ENCODE measurements at places on chromosomes 13 and 19. TPM values are rescaled to one million over a fixed set of nuclear protein-coding genes. Genes with fewer than 3 reads are reported as not detected.
A peak's percentile ranks its signal among the peaks of the same experiment; 100 is the strongest.

DNA sequence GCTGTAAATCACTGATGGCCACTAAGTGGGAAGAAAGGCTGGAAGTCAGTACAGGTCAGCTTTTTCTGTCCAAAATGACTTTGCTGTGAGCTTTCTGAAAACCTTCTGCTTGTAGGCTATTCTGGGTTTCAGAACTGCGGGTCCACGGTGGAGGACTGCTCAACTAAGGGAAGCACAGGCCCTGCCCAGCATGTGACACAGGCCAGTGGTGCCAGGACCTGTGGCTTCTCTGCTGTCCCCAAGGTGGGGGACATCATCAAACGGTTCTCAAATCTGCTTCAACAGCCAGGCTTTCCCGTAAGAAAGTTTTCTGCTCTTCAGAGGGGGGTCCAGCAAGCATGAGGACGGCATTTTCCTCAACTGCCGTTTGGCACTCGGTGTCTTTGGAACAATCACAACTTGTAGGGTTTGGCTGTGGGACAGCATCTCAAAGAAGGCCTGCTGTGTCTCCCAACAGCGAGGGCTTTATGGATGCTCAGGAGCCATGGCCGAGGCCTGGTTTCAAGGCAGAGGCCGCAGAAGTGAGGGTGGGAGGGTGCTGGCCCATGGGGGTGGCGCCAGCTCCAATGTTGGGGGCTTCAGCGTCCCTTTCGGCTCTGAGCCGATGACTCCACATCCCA lies 3.8 kb downstream of the SGTA start:
- H3K4me1 ChIP-seq: peaks cover 67% of the 10 kb centered on the region
- H3K27me3 ChIP-seq: no peaks in the 10 kb centered on the region
- no peak overlapping the region for H3K4me3 ChIP-seq

DNA sequence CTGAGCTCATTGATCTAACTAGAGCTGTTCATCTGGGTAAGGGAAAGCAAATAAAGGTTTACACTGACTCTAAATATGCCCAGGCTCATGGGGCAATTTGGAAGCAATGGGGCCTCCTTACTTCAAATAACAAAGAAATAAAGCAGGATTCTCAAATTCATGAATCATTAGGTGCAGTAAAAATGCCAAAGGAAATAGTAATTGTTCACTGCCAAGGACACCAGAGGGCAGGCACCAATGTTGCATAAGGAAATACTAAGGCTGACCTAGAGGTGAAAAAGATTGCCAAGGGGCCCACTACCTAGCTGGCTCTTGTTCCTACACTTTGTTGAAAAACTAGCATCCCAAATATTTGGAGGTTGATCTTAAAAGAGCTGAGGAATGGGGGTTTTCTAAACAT lies 1686.7 kb upstream of the MIR17HG start:
- no peaks in the 10 kb centered on the region for H3K4me1 ChIP-seq
- H3K4me3 ChIP-seq: no peak overlapping the region
- H3K27ac ChIP-seq: no peak overlapping the region
- no peak for DNase-seq

- peaks cover 41% of the 10 kb centered on the region for H3K4me1 ChIP-seq
- H3K4me3 ChIP-seq: peak overlapping the region; percentile 32
- DNase-seq: no peak
- no peaks in the 10 kb centered on the region for H3K27me3 ChIP-seq
- H3K27ac ChIP-seq: peak overlapping the region; percentile 67
These were observed 43.6 kb downstream of the PHF11 start for GRCh38 chr13:49539313-49539712.

- no peak overlapping the region for H3K4me3 ChIP-seq
- no peaks in the 10 kb centered on the region for H3K27me3 ChIP-seq
- H3K27ac ChIP-seq: no peak overlapping the region
- H3K4me1 ChIP-seq: no peaks in the 10 kb centered on the region
These were observed 313.3 kb downstream of the LIG4 start for GRCh38 chr13:107901996-107902562.

DNA sequence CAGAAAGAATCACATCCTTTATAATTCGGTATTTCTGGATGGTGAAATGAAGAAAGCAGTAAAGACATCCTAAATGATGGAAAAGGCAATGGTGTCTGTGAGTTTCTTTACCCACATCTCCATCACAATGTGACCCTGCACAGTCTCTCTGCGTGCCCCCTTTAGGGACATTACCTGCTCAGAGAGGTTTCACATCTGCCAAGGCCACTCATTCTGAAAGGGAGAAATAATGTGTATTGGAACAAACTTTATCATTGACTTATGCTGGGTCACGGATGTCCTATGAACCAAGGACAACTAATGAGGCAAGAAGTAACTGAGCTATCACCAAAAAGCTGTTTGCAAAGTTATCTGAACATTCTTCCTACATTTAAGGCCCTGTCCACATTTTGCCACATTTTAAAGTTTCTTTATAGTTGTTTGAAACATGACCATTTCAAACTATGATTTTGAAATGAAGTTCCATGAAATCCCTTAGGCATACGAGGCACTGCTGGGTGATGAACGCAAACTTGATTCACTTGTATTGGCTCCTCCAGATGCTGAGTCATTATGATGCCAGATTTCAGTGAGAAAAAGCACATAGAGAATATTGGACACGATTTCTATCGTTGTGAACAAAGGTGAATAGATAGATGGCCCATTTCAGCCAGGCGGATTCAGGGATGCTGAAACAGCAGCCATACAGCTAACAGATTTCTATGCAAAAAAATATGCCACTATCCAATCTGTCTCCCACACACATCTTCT lies 63.5 kb upstream of the HMGB1 start:
- no peaks in the 10 kb centered on the region for H3K36me3 ChIP-seq
- H3K27me3 ChIP-seq: no peaks in the 10 kb centered on the region
- H3K27ac ChIP-seq: no peak overlapping the region
- no peak overlapping the region for H3K4me3 ChIP-seq
- DNase-seq: no peak
- no peaks in the 10 kb centered on the region for H3K4me1 ChIP-seq

- H3K36me3 ChIP-seq: no peaks in the 10 kb centered on the region
- H3K27me3 ChIP-seq: peaks cover 37% of the 10 kb centered on the region
- DNase-seq: no peak
- H3K27ac ChIP-seq: no peak overlapping the region
- H3K4me1 ChIP-seq: peaks cover 27% of the 10 kb centered on the region
These were observed 808 bp downstream of the SLITRK5 start for GRCh38 chr13:87671753-87672605.

DNA sequence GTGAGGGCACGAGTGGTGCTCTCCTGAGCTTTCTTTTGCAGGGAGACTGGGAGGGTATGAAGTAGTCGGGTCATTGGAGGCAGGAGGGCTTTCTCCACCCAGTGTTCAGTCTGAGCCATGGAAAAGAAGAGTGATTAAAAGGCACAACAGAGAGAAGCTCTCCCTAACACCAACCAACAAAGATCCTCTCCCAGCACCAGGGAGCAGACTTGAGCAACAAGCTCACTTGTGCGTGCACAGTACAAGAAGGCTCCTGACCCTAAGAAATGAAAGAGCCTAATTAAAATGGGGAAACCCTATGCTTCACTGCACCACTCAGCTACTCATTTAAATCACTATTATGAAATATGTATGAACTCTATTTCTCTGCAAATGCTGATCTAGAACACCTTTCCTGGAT lies 276.3 kb upstream of the SOX21 start:
- DNase-seq: no peak
- no peak overlapping the region for H3K27ac ChIP-seq
- H3K27me3 ChIP-seq: peaks cover 3% of the 10 kb centered on the region
- no peaks in the 10 kb centered on the region for H3K36me3 ChIP-seq
- H3K4me3 ChIP-seq: no peak overlapping the region

GRCh38 chr13:63249411-63250187 lies 1834.0 kb upstream of the PCDH20 start:
- H3K27ac ChIP-seq: no peak overlapping the region
- no peak for DNase-seq
- H3K4me1 ChIP-seq: no peaks in the 10 kb centered on the region

- H3K27ac ChIP-seq: no peak overlapping the region
- H3K4me1 ChIP-seq: no peaks in the 10 kb centered on the region
- peaks cover 7% of the 10 kb centered on the region for H3K27me3 ChIP-seq
- no peak overlapping the region for H3K4me3 ChIP-seq
- no peak for DNase-seq
- H3K36me3 ChIP-seq: no peaks in the 10 kb centered on the region
These were observed 30.9 kb upstream of the PSG9 start for GRCh38 chr19:43300206-43300605.

DNA sequence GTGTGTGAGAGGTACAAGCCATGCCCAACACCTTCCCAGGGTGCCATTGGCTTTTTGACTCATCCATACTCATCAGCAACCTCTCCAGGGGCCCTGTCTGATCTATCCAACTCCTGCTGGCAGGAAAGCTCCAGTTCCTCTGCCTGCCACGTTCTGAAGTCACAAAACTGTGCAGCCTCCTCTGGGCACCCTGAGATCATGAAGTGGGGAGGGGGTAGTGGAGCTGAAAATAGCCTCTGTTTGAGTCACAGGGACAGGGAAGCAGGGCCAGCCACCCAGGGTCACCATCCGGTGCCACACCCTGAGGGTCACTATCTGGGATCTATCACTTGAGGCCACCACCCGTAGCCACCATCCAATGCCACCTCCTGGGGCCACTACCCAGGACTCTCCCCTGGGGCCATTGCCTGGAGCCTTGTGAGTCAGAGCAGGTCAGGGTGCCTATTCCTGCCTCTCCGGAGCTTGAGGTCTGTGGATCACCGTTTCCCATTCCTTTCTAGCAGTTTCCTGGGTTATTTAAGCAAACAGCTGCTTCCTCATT lies 172.1 kb downstream of the NUFIP1 start:
- no peaks in the 10 kb centered on the region for H3K36me3 ChIP-seq
- H3K4me3 ChIP-seq: no peak overlapping the region
- no peak for DNase-seq

- H3K36me3 ChIP-seq: peaks cover 42% of the 10 kb centered on the region
- peaks cover 7% of the 10 kb centered on the region for H3K4me1 ChIP-seq
These were observed 6.6 kb upstream of the PRR19 start for GRCh38 chr19:42295342-42295741.

GRCh38 chr13:22285867-22286266 lies 615.0 kb downstream of the FGF9 start:
- no peak for DNase-seq
- no peaks in the 10 kb centered on the region for H3K36me3 ChIP-seq
- peaks cover 18% of the 10 kb centered on the region for H3K4me1 ChIP-seq

GRCh38 chr13:77980592-77980991 lies 62.0 kb upstream of the EDNRB start:
- H3K36me3 ChIP-seq: no peaks in the 10 kb centered on the region
- H3K4me3 ChIP-seq: no peak overlapping the region
- DNase-seq: no peak

DNA sequence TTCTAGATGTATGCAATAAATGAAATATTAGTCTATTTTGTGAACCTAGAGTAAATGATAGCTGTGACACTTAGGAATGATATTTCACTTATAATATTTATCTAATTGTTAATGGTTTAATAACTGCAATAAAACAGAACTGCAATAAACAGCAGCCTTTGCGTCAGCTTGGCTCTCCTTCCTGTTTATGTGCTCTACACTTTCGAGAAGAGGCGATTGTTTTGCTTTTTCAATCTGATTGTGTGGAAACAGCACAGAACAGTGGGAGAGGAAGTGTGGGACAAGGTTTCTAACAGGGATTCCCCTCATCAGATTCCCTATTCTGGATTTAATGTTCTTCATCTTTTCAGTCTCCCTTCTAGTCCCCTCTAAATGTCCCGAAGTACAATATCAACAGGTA lies 17.3 kb upstream of the TRPC4 start:
- no peak overlapping the region for H3K4me3 ChIP-seq
- no peaks in the 10 kb centered on the region for H3K4me1 ChIP-seq
- H3K27me3 ChIP-seq: no peaks in the 10 kb centered on the region
- H3K36me3 ChIP-seq: no peaks in the 10 kb centered on the region
- no peak overlapping the region for H3K27ac ChIP-seq
- DNase-seq: no peak

GRCh38 chr13:51222686-51223559 lies 725 bp downstream of the FAM124A start:
- no peak overlapping the region for H3K27ac ChIP-seq
- peak overlapping the region; percentile 66 for H3K4me3 ChIP-seq
- H3K27me3 ChIP-seq: peaks cover 46% of the 10 kb centered on the region
- DNase-seq: peak; percentile 29
- peaks cover 7% of the 10 kb centered on the region for H3K4me1 ChIP-seq

DNA sequence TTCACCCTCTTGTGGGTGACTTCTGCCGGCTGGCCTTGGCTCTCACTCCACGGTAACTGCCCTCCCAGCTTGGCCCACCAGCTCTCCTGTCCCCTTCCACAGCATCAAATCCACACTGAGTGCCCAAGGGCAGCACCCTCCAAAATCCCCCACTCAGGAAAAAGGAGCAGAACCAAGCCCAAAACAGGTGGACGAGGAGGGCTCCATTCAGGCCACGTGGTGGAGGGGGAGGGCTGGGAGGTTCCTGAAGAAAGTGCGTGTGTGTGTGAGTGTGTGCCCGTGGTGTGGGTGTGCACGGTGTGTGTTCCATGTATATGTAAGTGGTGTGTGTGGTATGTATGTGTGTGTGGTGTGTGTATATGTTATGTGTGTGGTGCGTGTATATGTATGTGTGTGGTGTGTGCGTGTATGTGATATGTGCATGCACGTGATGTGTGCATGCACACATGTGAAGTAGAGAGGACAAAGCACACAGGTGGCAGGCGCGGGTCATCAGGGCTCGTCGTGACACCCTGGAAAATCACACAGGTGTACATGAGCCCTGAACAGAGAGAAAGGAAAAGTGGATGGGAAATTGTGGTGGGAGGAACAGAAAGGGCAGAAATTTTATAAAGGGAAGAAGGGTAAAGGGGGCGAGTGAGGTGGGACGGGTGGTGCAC lies 76.9 kb downstream of the COL4A1 start:
- H3K27me3 ChIP-seq: peaks cover 13% of the 10 kb centered on the region
- no peaks in the 10 kb centered on the region for H3K36me3 ChIP-seq
- no peak for DNase-seq
- H3K27ac ChIP-seq: no peak overlapping the region
- no peaks in the 10 kb centered on the region for H3K4me1 ChIP-seq
- no peak overlapping the region for H3K4me3 ChIP-seq

DNA sequence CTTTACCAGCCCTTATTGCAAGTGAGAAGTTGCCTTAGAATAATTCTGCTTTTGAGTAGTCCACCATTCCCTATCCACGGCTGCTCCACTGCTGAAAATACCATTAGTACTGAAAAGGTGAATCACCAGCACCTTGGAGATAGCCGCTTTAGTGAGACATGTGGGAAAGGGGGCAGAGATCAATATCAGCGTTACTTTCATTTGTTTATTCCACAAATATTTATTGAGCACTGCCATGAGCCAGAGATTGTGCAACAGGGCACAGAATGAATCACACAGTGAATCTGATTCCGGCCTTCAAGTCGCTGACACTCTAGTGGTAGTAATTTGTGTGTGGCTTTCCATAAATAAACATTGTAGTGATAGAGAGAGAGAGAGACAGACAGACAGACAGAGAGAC lies 31.5 kb upstream of the MYO16 start:
- H3K36me3 ChIP-seq: no peaks in the 10 kb centered on the region
- no peaks in the 10 kb centered on the region for H3K27me3 ChIP-seq
- H3K4me3 ChIP-seq: no peak overlapping the region
- DNase-seq: no peak
- H3K4me1 ChIP-seq: no peaks in the 10 kb centered on the region

PTH2 gene
- total RNA-seq: not detected

ZNF701 gene
- total RNA-seq: 30.6 TPM

CRB3 gene
- total RNA-seq: 8.4 TPM

KIR2DL3 gene
- not detected for total RNA-seq

FGF21 gene
- total RNA-seq: not detected

SHC2 gene
- 0.24 TPM for total RNA-seq

KLK3 gene
- total RNA-seq: not detected

ERICH4 gene
- total RNA-seq: not detected

SMIM24 gene
- not detected for total RNA-seq

EDNRB gene
- total RNA-seq: not detected

FCER2 gene
- total RNA-seq: 191 TPM

PSG3 gene
- total RNA-seq: not detected
